ENCODE measurements at places on chromosomes 13 and 19.

DNA sequence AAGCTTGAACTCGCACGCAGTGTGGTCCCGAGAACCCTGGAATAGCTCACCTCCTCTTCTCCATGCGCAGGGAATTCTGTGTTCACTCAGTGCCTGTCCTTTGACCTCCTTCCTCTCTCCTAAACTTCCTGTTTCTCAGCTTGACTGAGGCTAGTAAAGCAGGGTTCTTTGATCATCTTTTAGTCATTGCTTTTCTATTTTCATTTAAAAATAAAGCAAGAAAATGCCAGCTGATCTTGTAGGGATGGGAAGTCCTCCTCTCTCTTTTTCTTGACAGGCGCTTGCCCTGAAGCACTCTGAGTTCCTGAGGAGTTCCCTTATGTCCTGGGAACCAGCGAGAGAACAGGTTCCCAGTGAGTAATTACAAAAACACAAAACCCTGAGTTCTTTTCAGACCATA is 62.8 kb downstream of the ARHGEF7 start:
- no peak for DNase-seq

GRCh38 chr19:47427241-47428176 is 8.2 kb upstream of the MEIS3 start:
- DNase-seq: peak; percentile 35

- DNase-seq: no peak
These were observed 139.2 kb downstream of the TNFSF13B start for GRCh38 chr13:108408672-108409071.

DNA sequence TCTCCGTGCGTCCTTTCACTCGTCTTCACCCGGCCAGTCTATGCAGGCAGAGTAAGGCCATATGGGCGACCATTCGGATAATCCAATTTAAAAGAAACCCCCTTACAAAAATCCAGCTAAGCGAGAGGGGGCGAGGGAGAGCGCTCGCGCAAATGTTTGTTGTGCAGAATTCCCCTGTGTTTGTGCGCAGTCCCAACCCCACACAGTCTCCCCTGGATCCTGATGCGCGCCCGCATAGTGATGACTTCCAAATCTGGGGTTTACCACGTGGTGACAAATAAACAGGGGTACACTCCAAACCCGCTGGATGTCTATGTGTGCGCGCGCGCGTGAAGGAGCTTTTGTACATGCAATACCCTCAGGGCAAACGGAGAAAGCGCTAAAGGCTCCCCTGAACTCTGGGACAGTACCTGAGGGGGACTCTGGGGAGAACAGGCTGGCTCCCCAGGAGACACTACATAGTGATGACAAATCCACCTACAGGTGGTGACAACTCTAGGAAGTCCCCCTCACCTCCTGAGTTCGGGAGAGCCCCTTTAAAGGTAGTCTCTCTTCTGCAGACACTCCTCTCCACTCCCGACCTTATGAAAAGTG is 8.5 kb downstream of the SOX21 start:
- DNase-seq: no peak

DNA sequence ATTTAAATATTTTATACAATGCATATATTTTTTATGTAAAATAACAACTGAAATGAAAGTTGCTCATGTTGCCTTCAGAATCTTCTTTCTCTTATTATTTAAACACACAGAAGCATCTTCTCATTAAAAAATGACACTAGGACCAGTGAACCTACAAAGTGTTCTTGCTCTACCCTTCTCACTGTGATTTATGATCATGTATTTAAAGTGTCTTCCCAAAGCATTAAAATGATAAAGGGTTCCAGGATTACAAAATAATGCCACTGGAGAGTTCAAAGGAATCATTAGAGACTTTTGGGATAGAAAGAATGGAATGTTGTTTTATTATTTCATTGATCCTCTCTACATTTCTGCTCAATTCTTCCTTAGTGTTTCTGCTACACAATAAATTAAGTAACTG is 643.6 kb upstream of the SLITRK1 start:
- no peak for DNase-seq

DNA sequence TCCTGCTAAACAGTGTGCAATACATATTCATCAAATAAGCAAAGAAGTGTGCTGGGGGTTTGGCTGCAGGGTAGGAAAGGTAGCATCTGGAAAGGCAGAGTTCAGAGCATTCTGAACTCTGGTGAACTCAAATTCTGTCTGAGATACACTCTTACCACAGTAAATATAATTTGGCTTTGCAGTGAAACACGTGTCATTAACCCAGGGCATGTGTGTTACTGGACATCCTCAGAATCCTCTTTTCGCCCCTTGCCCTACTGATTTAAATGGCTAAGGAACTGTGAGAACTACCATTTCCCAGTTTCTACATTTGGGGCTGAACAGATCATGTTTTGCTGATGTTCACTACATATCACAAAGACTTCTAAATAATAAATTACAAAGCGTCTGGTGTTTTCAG is 562.8 kb upstream of the SGCG start:
- no peak for DNase-seq

- no peak for DNase-seq
These were observed 238.1 kb downstream of the LACC1 start for GRCh38 chr13:44117816-44118215.

DNA sequence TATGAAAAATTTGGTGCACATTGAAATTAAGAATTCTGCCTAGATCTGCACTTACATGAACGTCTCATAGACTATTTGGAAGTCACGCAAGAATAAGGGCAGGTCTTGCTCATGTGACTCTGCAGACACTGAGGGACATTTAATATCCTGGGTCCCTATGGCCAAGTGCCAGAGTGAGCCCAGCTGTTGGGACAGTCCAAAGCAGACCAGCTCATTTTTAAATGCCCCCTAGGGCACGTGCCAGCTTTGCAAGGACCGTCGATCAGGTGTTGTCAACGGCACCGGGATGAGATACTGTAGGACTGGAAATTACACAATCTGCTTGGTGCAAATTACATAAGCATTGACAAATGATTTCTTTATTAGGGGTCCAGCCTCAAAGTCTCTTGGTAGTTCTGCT is 293.6 kb downstream of the TEX29 start:
- no peak for DNase-seq

DNA sequence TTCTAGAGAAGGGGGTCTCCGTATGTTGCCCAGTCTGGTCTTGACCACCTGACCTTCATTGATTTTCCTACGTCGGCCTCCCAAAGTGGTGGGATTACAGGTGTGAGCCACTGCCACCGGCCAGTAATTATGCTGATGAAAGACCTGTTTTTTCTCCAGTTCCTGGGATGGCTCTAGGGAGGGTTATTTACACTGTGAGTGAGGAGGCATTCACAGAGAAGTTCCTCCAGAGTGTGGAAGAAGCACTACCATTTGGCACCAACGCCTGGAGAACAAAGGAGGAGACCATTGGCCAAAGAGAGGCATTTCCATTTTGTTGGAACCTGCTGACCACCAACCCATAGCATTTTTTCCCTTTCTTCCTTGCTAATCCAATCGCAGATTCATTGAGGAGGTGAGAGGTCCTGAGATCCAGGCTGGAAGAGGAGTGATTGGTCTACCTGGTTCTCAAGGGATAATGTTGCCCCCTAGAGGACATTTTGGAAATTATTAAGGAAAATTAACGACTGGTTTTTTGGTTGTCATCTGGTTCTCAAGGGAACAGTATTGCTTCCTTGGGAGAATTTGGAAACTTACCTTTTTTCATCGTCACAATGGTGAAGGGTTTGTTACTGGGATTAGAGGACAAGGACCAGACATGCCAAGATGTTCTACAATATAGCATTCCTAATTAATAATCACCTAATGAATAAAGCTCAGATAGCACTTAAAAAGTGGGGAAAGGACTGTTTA is 5.5 kb upstream of the SAE1 start:
- DNase-seq: peak; percentile 69

All from NCI-H187 (cell line).